ENCODE measurements at places on chromosomes 1 and 21.
A peak's percentile ranks its signal among the peaks of the same experiment; 100 is the strongest.

- no peak for DNase-seq
These were observed at the start of gene CFHR5 for GRCh38 chr1:196977278-196977677. Gene CFHR5 (plus strand): TSS chr1:196977556. CDS start chr1:196977665, 109 bp downstream.

GRCh38 chr21:41317458-41317857, 857 bp downstream of the FAM3B start:
- no peak for DNase-seq

- DNase-seq: no peak
These were observed 23.1 kb upstream of the NPPB start for GRCh38 chr1:11881749-11882441.

- DNase-seq: no peak
These were observed 102.8 kb upstream of the WNT4 start for GRCh38 chr1:22245726-22246125.

- no peak for DNase-seq
These were observed 348.5 kb downstream of the PTPRU start for GRCh38 chr1:29584776-29585175.

GRCh38 chr1:58782178-58783089, 1.4 kb downstream of the JUN start:
- DNase-seq: peak; percentile 73

DNA sequence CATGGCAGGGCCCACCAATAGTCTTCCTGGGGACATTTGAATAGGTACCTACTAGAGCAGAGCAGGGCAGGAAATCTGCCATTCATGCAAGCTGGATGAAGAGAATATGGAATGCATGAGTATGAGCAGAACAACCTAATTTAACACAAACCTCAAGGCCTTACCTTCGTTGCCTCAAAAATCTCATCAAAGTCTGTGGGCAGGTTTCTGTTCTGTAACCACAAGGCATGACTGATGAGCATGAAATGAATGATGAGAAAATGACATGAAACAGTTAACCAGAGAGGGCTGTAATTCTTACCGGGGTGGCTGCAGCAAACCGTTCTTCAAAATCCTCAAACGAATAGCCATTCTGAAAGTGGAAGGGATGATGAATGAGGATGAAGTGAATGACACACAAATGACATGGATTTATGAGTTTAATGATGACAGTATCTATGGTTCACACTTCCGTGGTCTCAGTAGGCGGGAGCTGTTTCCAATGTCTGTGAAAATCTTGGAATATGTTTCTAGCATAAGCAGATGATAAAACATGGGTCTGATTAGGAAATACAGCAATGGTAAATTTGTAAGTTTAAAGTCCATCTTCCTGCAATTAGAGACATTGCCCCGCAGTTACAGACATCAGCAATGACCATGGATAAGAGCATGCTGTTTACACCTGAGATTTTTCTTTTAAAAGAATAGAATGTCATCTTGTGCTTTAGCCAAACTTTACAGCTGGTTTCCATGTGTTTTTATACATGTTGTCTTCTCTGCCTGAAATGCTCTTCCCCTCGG, 67.6 kb upstream of the C8B start:
- DNase-seq: no peak

DNA sequence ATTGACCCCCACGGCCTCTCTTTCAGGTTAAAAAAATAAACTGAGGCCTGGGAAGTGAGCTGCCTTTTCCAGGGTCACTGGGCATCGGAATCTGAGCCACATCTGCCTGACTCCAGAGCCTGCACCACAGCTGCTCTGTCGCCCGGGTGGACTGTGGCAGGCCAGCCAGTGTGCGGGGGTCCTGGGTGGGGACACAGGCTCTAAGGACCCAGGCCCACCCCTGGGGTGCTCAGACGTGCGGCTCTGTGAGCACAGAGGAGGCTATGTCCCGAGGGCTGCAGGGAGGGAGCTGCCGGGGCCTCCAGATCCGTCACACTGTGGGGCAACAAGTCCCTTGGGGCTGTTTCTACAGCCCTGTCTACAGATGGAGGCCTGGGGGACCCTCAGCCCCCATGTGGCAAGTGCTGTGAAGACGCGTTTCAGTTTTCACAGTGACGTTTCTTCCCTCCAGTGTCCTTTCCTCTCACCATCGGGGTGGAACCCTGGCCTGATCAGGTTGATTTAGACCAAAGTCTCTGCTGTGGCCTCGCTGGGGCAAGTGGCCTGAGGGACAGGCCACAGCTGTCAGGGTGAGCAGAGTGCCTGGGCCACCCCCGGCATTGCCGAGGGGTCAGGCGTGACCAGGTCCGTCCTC, 39.2 kb upstream of the ACTRT2 start:
- no peak for DNase-seq

DNA sequence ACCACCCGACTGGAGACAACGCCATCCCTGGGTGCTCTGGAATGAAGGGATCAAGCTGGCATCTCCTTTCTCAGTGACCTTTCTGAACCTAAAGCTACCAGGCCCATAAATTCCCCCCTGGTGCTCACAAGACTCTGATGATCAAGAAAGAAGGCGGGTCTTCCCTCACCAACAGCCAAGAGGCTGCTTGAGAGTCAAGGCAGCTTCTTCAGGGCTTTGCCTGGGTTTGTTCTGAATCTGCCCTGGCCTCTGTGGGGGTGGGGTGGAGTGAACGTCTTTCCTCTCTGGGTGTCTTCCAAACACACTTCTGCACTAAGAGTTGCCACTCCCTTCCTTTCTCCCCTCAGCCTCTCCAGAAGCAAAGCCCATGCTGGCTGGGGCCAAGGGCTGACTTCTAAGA, 36.1 kb downstream of the CD247 start:
- DNase-seq: peak; percentile 64

DNA sequence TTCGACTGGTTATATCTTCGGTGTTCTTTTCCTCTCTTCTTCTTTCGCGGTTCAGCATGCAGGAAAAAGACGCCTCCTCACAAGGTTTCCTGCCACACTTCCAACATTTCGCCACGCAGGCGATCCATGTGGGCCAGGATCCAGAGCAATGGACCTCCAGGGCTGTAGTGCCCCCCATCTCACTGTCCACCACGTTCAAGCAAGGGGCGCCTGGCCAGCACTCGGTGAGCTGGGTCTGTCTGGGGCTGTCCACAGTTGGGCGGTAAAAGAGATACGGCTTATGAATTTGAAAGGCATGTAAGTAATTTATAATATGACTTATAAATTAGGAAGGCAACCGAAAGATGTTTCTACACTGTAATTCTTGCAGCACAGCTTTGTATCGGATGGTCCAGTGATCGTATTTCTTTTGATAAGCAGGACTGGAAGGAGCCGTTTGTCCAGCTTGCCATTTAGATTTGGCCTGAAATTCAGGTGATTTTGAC, 334 bp downstream of the CTH start:
- DNase-seq: no peak

- DNase-seq: no peak
These were observed 16.6 kb downstream of the CASZ1 start for GRCh38 chr1:10779841-10780240.

All from activated CD8-positive, alpha-beta T cell treated with anti-CD3 and anti-CD28 coated beads, Interleukin-2, amount 10 ng/mL, durations not matched to agents 7 days and 5 days (primary cell).